Head of caudate nucleus (tissue), 42 donors: ENCODE measurements at places on chromosomes 5 and 9.

DNA sequence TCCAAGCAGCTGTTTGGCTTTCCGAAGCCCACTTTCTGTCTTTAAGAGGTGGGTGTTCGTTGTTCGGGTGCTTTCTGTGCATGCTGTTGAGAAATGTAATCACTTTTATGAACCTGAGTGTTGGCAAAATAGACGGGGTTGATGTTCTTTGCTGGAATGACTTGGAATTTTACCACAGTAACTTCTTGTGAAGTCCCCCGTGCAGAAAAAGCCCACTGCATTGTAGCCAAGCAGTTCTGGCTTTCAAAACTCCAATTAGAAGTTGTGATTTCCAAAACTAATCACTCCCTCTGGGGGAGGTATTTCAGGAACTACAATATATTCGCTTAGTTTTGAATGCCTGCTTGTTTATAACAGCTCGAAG, 111.1 kb downstream of the PAM start:
- DNase-seq = no peak

DNA sequence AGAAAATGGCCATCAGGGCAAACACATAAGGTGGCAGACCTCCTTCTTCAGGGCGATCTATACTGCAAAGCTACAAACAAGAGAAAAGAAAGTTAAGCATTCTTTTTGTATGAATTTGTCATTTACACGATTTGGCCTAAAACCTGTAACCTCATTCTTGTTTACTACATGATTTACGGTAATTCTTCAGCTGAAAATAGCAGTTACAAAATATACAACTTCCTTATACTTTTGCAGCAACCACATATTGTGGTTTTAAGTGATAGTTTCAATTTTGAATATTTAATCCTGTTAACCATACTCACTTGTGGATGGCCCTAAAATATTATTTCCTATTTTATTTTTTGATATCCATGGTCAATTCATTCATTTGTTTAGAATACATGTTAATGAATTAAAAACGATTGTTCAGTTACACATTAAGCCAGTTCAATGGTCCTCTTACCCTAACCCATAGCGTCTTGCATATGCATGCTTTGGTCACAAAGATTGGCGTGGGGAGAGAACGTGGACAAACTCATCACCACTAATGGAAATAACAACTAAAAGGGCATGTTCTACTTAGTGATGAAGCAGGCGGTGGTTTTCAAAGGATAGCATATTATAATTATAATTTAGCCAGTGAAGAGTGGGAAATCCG, 16.6 kb downstream of the TUT7 start:
- no peak for DNase-seq

- no peak for DNase-seq
These were observed 14.7 kb downstream of the PIK3R1 start for GRCh38 chr5:68230285-68230684.

DNA sequence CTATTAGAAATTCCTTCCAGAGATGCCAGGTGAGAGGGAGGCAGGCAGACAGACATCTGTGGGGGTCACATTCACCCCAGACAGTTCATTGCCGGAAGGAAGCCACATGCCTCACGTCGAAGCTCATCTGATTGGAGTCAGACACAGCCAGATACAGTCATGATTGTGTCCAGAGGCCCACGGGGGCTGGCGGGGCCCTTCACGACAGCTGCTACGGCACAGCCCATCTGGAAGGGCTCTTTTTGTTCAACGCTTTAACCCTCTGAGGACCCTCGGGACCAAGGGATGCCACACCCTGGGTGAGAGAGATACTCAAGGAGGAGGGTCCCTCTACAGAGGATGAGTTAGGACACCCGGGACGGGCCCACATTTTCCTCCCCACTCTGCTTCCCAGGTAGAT, 31.9 kb upstream of the GABRP start:
- no peak for DNase-seq

DNA sequence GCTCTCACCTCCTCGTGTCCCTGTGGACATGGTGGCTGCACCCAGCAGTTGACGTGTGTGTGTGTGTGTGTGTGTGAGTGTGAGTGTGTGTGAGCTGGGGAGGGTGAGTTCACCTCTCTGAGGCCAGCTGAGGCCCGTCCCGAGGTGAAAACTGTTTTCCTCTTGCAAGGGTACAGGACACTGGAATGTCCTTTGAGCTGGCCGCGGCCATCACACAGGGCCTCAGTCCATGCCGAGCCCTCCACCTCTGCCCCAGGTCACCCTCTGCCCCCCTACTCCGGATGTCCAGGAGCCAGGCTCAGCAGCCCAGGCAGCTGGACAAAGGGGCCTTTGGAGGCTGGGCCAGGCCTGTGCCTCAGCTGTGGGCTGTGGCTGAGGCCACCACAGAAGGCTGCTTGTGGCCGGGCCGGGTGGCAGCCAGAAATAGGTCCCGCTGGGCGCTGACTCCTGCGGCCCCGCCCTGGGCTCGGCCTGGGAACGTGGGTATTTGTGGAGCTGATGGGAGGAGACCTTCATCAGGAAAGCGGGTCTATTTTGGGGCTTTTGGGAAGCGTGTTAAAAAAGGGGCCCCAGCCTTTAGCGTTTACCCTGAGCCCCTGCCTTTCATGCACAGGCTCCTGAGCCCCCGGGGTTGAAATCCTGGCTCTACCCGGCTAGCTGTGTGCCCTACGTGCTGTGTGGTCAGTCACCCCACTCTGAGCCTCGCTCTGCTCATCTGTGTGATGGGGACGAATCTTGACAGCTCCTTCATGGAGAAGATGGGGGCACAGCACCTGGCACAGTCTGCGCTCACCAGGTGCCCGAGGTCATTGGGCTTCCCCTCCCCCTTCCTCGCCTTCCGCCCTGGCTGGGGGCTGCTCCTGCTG, 75.1 kb upstream of the IER5L start:
- peak; percentile 80 for DNase-seq

DNA sequence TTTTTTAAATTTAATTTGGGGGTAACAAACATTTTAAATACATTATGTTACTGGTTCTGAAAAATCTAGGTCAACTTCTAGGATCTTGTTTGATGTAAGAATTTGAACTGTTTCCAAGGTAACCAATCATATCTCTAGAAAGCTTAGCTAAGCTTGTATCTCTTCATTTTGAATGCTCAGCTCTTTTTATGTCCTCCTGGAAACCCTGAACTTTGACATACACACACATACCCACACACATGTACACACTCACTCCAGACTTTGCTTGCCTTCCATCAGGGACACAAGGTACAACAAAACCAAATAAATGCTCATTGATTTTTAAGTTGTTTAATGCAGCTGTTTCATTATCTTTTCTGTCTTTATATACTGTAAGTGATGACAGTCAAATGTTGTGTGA, 178.5 kb downstream of the RAB3C start:
- no peak for DNase-seq

DNA sequence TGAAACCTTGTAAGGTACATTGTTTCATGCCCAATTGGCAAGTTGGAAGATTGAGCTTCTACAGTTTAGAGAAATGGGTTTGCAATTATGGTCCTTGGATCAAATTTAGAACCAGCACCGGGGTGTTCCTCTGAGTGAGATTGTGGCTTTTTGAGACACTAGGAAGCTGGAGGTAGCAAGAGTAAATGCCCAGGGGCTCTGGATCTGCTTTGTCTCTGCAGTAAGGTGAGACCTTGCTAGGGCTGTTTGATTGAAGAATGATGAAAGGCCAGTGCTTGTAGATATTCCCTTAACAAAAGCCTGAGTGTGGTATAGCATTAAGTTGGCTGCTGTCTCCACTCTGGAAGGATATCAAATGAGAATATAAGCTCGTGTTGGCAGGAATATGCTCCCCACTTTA, 36.0 kb downstream of the WWC1 start:
- no peak for DNase-seq

DNA sequence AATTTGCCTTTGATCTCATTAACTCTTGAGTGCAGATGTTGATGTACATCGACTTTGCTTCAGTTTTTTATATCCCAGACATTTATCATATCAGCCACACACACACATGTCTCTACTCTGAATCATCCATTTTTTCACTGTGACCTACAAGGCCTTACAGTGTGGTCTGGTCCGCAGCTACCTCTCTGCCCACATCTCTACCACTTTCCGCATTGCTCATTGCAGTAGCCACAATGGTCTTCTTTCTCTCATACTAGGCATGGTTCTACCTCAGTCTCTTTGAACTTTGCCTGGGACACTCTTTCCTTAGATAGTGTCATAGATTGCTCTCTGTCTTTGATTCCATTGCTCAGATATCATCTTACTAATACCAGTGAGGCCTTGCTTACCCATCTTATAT, 87.9 kb upstream of the FSD1L start:
- no peak for DNase-seq

DNA sequence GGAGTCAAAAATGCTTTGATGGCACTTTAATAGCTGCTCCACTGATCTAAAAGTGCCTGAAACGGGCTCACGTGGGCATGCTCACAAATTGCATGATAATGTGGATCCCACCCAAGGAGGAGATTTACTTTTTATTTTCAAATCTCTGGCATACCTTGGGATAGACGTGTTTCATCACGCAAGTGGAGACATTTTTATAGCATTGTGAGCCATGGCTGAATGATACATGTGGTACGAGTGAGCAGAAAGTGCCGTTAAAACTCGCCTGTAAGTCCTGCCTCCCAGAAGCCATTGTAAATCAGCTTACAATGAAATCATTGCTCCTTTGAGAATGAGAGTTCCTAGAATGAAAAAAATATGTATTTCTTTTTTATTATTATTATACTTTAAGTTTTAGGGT, 514.7 kb downstream of the MAT2B start:
- no peak for DNase-seq
